ENCODE measurements at places on chromosomes 5 and 9.

DNA sequence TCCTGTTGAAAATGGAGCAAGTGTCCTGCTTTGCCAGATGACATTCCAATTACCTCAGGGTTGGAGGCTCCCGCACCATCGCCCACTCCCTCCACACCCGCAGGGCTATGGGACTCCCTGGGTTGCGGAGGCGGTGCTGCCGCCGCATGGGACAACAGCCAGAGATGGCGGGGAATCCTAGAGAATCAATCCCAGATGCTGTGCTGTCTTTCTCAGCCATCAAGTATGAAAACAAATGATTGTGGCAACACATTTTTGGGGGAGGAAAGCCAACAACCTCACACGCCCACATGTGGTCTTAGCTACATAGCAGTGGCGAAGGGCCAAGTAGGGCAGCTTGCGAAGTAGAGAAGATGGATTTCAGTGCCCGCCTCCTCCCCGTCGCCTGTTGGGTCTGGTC is 46.7 kb downstream of the IL31RA start:
- DNase-seq = peak; percentile 85

- no peak for DNase-seq
Measured at GRCh38 chr5:124614105-124614504, 132.3 kb downstream of the ZNF608 start.

DNA sequence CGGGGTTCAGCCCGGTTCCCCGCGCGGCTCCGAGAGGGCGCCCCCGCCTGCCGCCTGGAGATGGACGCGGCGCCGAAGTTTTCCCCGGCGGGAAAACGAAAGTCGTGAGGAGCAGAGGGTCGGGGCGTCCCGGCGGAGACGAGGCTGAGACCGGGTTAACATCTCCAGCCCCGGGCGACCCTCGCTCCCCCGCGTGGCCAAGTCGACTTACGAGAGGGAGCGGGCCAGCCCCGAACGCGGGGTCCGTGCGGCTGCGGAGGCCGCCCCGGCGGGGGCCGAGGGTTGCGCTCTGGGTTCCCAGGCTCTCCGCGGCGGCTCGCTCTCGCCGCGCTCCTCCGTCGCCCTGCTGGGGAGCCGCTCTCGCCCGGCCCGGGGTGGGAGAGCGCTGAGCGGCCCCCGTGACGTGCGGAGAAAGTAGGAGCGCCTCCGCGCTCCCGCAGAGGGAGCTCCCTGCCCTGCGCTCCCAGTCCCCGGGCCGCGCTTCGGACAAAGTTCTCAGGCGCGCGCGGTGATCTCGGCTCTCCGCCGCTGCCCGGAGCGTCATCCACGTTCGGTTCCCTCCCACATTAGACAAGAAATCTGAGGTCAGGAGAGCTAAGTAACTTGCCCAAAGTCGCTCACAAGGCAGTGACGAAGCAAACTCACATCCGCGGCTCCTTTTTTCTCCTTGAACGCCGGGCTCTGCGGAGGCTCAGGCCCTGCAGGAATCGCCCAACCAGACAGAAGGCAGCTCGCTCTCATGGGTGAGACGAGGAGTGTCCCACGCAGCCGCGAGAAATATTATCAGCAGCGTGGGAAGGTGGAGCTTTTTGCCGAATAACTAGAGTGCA is 1.2 kb upstream of the GCNT4 start:
- peak; percentile 83 for DNase-seq

DNA sequence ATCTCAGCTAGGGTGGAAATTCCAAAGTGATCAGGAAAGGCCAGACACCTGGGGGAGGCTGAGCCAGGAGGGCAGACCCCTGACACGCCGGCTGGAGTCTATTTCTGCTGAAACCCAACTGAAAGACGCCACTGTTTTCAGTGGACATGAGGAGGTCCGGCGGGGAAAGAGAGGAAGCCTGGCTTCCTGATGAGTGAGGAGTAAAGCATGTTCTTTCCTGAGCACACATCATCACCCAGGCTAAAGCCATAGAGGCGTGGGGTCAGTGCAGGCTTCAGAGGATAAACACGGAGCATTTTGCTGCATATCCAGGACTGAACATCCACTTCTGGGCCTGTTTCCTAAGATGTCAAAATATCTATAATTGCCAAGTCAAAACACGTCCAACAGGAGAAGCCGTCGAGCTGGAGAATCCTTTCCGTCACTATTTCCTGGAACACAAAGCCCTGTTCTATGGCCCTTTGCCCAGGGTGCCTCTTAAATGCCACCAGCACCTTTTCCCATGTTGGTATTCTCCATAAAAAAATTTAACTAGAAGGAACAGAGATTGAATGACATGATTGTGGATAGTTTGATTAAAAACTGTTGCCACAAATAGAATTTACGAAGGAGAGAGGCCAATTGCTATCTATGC is 597.9 kb upstream of the ADAMTS16 start:
- DNase-seq = no peak

DNA sequence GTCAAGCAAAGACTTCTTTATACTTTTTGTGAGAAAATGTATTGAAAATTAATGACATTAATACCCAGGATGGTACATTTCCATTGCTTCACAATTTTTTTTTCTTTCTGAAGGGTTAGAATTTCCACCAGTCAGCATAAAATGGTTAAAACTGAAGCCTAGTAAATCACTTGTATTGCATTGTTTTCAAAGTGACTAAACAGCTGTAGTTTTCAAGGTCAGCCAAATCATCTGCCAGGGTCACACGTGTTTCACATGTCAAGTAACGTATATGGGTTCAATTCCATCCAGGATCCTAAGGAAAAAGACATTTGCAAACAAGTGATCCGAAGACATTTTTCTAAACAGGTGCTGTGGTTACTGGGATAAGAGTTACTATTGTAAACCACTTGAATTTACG is 574.2 kb downstream of the RAB3C start:
- no peak for DNase-seq

- DNase-seq = peak; percentile 47
Measured at GRCh38 chr5:94217216-94217615, 401.2 kb downstream of the KIAA0825 start.

GRCh38 chr9:72540348-72540873 is 19.0 kb downstream of the TMC1 start:
- DNase-seq = peak; percentile 68

GRCh38 chr5:102890133-102890532 is 135.0 kb downstream of the PAM start:
- DNase-seq = no peak

GRCh38 chr9:92722386-92723298 is 42.0 kb downstream of the BICD2 start:
- DNase-seq = no peak

GRCh38 chr5:610011-610743 is 2.0 kb upstream of the CEP72 start:
- DNase-seq = no peak

GRCh38 chr5:151155775-151156506 is 1.6 kb downstream of the ANXA6 start:
- DNase-seq = peak; percentile 69

DNA sequence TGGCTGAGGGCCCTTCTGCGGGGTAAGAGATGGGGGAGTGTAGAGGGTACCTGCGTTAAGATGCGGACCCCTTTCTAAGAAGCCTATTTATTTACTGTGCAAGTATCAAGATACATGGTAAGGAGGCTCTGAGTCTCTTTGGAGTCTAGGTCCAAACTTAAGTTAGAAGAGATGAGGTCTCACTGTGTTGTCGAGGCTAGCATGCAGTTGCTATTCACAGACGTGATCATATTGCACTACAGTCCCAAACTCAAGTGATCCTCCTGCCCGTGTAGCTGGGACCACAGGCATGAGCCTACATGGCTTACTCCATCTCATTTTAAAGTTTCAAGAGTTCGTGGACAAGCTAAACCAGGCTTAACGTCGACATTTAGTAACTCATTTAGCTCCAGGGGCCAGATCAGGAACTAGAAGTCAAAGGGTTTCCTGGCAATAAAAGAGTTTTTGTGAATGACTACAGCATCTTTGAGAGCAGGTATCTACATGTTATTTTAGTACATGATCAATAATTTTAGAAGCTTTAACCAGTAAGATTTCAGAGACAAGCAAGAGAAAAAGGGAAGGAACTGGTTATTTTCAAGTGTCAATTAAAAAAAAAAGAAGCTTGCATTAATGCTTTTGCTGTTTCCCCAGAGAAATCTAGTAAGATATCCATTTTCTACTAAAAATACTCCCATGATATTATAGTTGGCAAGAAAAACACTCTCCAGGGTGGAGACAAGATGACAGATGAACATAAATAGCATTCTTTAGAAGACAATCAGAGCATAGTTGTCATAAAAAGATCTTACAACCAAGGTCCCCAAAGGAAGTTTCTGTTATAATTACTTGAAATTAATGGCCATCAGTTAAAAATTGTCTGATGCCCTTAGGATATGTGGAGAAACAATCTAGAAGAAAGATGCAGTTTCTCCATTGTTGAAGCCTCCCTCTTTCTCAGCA is 141.3 kb downstream of the SCAMP1 start:
- peak; percentile 49 for DNase-seq

DNA sequence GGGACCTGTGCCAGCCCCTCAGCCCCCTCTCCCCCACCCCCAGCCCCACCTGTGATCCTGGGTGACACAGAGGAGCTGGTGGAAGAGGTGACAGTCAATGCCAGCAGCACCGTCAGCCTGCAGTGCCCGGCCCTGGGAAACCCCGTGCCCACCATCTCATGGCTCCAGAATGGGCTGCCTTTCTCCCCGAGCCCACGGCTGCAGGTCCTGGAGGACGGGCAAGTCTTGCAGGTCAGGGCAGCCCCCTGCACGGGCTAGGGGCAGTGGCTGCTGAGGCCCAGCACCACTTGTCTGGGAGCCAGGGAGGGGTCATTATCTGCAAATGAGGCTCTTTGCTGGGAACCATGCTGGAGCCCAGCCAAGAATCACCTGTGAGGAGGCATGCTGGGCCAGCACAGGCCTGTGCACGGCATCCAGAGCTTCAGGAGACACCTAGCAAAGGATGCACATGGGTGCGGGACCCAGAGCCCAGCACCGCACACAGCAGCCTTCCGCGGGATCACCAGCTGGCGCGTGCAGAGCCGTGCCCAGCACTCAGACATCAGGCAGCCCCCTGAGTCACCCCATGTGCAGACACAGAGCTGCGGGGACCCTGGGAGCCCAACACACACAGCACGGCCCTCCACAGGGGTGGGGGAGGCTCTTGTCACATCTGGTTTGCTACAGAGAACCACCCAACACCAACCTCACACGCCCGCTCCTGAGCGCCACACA is 62.0 kb upstream of the ASS1 start:
- no peak for DNase-seq

- DNase-seq = peak; percentile 89
Measured at GRCh38 chr9:129320575-129321285, 142.7 kb upstream of the IER5L start.

- DNase-seq = no peak
Measured at GRCh38 chr9:125931211-125931610, 184.0 kb downstream of the PBX3 start.

DNA sequence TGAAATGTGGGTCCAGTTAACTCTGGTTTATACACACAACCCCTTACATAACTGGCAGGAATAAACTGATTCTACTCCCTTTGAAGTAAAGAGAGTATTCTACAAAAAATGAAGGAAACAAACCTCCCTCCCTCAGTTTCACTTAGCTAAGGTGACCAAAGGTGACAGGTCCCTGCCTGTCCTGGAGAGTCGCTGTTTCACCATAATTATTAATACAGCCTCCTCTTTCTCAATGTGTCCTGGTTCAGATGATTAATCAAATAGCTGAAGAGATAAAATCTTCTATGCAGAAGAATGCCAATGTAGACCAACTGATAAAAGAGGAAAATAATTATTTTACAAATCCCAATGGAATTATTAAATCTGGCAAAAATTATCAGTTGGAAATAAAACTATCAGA is 163.7 kb upstream of the GNA14 start:
- no peak for DNase-seq

GRCh38 chr5:82679660-82680059 is 397.5 kb downstream of the TMEM167A start:
- no peak for DNase-seq

- no peak for DNase-seq
Measured at GRCh38 chr9:129036923-129037766, 719 bp downstream of the MIGA2 start.

GRCh38 chr5:52690236-52690768 is 97.4 kb upstream of the ITGA1 start:
- DNase-seq = no peak

DNA sequence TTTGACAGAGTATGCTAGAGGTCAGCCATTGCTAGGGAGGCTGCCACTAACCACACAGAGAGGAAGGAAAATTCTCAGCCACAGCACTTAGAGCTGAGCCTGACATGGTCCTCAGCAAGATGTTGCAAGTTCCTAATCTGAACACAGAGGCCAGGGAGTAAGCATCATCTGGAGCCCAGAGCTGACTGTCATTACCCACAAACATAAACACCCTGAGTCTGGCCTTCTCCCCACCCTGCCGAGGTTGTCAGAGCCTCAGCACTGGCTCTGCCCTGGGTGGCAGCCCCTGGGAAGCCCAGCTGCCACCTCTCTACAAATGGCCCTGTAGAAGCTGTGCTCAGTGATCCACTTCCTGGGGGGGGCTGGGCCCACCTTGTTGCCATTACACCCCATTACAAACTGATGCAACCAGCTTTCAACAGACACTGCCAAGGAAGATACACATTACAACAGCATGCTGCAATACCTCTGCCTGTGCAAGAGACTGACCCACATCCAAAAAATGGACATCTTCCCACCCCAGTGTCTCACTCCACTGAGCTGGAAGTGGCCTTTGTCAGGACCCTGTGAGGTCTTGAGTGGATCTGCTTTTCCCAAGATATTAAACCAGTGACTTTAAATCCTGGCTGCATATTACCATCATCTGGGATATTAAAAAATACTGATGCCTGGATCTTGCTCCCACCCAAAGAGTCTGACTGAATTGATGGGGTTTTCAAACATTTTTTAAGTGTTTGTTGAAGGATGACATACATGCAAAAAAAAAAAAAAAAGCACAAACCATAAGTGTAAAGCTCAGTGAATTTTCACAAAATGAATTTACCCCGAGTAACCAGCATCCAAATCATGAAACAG is 33.0 kb downstream of the IRF1 start:
- peak; percentile 55 for DNase-seq

DNA sequence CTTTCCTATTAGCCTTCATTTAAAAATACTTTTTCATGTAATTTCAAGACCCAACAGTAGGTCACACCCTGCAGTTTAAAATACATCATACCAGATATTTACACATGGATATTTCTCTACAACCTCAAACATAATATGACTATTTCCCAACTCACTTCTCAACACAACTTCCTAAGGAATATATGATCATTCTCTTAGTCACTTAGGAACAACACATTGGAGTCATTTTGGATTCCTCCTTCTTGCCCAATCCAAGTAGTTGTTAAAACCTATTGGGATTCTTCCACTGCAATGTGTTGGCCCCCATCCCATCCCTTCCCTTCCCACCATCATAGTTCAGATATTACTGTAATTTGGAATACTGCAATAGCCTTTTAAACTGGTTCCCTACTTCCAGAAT is 145.5 kb downstream of the DCP2 start:
- DNase-seq = peak; percentile 59

GRCh38 chr9:124663046-124663961 is 107.8 kb downstream of the NR6A1 start:
- DNase-seq = no peak

DNA sequence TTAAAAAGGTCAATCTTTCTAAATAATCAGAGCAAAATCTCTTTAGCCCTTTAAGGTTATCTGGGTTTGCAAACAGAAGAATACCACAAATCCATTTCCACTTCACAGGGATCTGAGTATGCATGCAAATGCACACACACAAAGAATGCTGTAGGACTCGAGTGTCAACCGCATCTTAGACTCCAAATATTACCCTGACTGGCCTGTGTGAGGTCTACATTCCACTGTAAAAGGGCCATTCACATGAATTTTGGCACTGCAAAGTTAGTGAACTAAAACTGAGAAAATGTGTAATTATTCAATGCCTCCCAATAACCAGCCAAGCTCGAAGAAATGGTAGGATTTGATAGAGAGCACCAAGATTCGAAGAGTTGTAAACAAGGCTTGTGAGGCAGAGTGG is 199.9 kb downstream of the AGTPBP1 start:
- no peak for DNase-seq
